Breast epithelium (tissue), 4 donors: ENCODE measurements at places on chromosomes 3 and 15. TPM values are rescaled to one million over a fixed set of nuclear protein-coding genes. Genes with fewer than 3 reads are reported as not detected.
A peak's percentile ranks its signal among the peaks of the same experiment; 100 is the strongest.

DNA sequence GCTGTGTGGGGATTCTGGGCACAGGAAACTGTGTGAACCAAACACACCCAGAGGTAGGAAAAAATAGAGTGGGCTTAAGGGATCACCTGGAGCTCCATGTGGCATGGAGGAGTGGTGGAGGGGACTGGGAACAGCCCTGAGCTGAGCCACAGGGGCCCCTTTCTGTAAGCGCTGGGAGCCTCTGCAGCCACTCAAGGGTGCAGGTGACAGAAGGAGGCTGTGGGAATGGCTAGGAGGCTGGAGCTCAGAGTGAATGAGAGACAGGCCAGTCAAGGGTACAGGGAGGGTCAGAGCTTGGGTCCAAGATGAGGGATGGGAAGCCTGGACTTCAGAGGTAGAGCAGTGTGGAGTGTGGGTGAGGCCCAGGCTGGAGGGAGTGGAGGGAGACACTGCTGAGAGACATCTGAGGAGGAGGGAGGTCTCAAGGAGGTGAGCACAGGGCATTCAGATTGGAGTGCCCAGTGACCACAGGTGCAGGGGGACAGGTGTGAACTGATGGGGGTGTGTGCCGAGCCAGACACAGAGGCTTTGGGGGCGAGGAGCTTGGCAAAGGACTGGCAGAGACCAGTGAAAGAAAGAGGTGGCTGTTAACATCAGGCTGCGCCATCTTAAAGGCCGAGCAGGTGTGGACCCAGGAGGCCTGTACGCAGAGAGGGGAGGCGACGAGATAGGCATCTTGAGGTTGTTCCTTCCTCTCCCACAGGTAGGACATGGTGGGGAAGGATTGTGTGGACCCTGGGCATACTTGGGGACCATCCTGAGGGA lies 56.8 kb downstream of the FGD5 start:
- DNase-seq, result no peak

GRCh38 chr15:33445984-33446383 lies 135.2 kb downstream of the RYR3 start:
- no peak for DNase-seq

Gene SLC38A3
- not detected for total RNA-seq

DNA sequence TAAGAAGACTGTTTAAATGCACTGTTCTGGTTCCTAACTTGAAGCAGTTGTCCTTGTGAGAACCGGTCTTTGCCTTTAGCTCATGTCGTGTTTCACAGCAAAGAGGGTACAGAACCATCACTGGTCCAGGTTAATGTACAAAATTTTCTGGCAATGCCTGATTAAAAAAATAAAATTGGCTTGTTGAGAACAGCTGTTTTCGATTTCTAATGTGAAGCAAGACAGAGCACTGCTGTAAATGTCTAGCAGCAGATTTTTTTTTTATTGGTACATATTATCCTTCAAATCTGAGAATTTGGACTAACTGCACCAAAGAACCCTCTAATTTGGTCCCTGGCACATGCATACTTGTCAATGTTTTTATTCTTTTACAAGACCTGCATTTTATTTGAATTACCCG lies 103.3 kb downstream of the STT3B start:
- no peak for DNase-seq

- DNase-seq, result peak; percentile 84
Measured at GRCh38 chr15:70375006-70375431, 277.3 kb upstream of the TLE3 start.

GRCh38 chr15:89227425-89227824 lies 6.0 kb upstream of the RLBP1 start:
- DNase-seq, result no peak

DNA sequence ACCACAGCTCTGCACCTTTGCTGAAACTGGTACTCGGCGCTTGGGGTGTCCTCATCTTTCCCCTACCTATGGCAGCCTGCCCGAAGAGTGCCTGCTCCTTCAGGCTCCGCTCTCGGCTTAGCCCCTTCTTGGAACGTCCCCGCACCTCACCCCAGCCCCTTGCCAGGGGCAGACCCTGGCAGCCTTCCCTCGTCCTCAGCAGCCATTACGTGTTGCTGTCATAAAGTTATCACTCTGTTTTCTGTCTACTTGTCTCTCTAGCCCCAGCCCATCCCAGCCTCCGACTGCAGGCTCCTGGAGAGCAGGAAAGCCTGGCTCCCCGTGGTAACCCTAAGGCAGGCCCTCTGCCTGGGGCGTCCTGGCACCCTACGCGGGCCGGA lies 5.1 kb upstream of the BAHD1 start:
- no peak for DNase-seq

- no peak for DNase-seq
Measured at GRCh38 chr3:58537412-58538301, 667 bp upstream of the ACOX2 start.

- DNase-seq, result no peak
Measured at GRCh38 chr3:57421336-57421735, 122.8 kb downstream of the DNAH12 start.

Gene SLC24A5
- not detected for total RNA-seq

- peak; percentile 26 for DNase-seq
Measured at GRCh38 chr3:52834871-52835501, at the start of gene MUSTN1. Gene MUSTN1 (minus strand): TSS chr3:52835019. CDS start chr3:52834948, 71 bp downstream.

DNA sequence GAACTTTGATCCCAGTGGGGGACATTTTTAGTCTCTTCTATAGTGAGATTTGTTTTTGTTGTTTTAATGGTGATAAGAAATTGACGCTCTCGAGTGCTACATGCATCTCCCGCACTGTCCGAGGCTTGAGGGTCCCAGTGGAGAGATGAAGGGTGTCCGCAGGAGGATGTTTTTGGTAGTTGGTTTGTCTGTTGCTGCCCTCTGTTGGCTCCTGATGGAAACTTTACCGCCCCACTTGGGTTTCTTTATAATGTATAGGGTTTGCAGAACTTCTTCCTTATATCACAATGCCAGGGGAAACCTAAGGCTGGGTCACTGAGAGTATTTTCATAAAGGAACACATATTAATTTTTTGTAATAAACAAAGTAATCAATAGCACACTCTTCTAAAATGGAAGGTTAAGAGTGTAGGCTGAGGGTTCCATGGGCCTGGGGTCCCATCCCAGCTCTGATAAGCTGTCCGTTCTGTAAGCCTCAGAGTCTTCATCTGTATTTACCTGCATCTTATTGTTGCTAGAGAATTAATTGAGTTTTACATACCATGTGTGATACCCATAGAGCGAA lies 185.3 kb upstream of the FEZF2 start:
- DNase-seq, result no peak

DNA sequence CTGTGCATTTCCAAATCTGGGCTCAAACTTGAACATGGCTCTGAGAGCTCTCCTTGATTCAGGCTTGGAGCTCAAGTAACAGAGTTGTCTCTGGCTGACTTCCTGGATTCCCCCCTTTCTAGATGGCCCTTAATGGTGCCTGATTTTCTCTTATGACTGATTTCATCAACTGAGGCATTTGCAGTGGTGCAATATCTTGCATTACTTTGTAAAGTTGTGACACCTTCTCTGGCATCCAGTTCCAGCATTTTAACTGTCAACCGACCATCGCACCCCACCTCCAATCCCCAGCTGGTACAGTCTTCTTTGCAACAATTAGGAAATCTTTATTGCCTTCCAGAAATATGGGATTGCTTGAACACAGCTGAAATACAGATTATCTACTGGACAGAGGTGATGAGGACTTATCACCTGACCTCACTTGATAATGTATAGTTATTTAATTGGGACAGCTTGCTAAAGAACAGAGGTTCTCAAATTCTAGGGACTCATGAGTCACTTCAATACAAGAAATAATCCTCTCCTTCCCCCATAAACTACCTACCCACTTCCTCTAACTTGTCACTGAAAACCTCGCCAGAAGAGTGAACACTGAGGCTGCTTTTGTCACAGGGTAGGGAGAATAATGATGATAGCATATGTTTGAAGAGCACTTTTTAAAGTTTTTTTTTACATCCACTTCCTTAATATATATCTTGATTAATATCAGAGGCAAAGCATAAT lies 41.8 kb downstream of the FILIP1L start:
- DNase-seq, result no peak

Gene RAB6B
- total RNA-seq, result 3.9 TPM

- DNase-seq, result no peak
Measured at GRCh38 chr3:105608623-105609022, 241.9 kb downstream of the ALCAM start.

- no peak for DNase-seq
Measured at GRCh38 chr15:67024998-67025368, 40.4 kb upstream of the SMAD3 start.

Gene STRIT1
- 0.32 TPM for total RNA-seq

Gene CHL1
- 40.3 TPM for total RNA-seq

GRCh38 chr15:63234451-63234870 lies 42.9 kb upstream of the APH1B start:
- DNase-seq, result no peak
